ENCODE measurements at places on chromosomes 4 and X.

DNA sequence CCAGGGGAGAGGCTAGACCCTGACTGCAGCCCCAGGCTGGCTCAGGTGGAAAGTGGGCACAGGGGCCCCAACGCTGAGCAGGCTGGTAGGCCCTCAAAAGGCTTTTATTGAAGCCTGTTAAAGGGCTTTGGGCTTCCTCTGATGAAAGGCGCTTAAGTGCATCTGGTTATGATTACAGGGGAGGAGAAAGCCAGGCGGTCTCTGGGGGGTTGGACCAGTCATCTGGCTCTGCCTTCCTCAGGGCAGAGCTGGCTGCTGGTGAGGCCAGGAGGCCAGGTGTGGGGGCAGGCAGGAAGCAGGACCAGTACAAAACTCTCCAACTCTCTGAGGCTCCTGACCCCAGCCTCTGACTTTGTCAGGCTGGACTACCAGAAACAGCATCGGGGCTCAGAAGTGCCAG lies 68.8 kb upstream of the BCOR start:
- peak; percentile 8 for DNase-seq

- no peak for DNase-seq
Observed at GRCh38 chr4:176561368-176561767, 231.4 kb downstream of the VEGFC start.

- no peak for DNase-seq
Observed at GRCh38 chrX:69020316-69020715, 144.9 kb downstream of the PJA1 start.

DNA sequence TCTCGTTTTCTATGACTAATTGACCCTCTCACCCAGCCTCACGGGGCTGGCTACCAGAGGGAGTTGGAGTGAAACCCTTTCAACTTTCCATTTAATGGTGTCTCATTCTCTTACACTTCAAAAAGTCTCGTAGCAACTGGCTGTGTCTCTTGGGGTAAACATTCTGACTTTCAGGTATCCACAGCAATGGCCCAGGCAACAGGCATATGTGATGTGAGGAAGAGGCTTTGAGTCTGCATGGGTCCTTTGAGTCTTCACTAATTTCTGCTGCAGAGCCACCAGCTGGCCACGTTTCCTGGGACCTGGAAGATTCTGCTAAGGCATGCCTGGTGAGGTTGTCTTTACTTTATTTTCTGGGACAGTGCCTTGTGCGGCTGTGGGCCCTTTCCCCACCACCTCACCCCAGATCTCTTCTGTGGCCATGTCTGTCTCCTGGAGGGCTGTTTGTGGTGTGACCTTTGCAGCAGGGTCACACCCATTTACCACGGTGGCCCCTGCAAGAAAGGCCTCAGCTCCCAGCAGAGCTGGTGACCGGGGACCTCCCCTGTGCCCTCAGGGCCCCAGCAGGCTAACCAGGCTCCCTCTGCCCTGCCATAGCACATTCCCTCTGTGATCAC lies 112.5 kb upstream of the FRG1 start:
- no peak for DNase-seq

GRCh38 chr4:140233791-140234696 lies 80.1 kb upstream of the MAML3 start:
- DNase-seq, result no peak

DNA sequence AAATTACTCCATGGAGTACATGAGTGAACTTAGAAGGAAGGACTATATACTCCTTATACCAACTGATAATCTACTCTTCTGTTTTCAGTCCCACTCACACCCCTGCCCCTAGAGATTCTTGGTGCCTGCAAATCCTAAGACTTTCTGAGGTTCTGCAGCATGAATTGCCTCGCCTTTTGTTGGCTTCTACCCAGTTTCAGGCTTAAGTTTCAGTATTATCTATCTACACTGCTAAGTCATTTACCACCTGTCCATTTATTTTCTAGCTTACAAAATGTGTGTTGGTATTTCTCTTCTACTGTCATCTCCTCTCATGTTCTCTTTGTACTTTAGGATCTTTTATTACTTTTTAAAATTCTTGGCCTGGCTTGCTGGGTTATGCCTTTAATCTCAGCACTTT lies 94.4 kb upstream of the AMOT start:
- DNase-seq, result no peak

GRCh38 chr4:139153411-139154133 lies 23.4 kb downstream of the ELF2 start:
- DNase-seq, result no peak

DNA sequence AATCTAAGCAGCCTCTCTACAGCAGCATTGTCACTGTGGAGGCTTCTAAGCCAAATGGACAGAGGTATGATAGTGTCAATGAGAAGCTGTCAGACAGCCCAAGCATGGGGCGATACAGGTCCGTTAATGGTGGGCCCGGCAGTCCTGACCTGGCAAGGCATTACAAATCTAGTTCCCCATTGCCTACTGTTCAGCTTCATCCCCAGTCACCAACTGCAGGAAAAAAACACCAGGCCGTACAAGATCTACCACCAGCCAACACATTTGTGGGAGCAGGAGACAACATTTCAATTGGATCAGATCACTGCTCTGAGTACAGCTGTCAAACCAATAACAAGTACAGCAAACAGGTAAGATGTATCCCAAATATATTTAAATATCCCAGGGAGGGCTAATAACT lies 4.1 kb downstream of the PCDH7 start:
- DNase-seq, result no peak

DNA sequence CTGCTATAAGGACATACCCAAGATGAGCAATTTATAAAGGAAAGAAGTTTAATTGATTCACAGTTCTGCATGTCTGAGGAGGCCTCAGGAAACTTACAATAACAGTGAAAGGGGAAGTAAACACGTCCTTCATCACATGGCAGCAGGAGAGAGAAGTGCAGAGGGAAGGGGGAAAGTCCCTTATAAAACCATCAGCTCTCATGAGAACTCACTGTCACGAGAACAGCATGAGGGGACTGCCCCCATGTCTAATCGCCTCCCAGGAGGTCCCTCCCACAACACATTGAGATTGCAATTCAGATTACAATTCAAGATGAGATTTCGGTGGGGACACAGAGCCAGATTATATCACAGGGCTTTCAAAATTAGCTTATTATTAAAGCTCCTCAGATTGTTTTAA lies 209.5 kb upstream of the PPP3CA start:
- DNase-seq, result no peak

DNA sequence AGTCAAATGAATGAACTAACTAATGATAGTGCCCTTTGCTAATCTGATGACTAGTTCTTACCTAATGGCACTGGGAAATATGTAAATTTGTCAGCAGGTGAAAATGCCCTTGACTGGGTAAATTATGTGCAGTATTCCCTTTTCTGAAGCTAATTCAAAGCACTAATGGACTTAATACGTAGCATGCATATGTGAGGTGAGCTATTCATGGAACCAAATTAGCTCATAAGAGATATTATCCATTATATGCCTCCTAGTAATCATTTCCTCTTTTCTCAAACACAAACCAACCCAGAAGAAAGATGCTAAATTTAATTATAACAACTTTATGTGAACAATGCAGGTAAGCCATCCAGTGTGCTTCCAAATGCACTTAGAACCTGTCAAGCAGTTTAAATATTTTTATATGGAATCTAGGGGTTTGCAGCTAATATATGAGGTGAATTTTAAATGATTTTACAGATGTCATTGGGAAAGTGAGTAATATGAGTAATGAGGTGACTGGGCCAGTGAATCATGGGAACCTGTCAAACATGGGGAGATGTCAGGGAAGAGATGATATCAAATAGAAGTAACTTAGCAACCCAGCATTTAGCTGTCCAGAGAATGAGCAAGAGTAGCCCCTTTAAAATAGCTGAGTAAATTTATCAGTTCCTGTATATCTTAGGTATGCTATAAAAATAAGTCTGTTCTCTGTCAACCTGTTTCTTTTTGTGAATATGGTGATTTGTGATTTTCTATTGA lies 315.0 kb downstream of the AFF2 start:
- no peak for DNase-seq

DNA sequence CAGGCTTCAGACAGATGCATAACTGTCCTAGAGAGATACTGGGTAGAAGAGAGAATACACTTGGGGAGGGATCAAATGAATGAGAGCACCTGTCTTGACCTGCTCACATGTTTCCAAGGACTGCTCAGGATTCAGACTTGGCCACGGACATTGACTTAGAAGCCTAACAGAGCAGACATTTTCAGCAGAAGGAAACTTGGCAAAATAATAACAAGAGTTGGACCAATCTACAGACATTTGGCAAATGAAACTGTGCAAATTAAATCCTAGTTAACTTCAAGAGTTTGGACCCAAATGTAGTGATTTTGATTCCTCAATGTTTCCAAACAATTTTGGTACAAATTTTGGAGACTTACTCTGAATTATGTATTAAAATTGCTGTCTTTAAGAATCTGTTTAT lies 223.9 kb downstream of the CAMK2D start:
- no peak for DNase-seq

DNA sequence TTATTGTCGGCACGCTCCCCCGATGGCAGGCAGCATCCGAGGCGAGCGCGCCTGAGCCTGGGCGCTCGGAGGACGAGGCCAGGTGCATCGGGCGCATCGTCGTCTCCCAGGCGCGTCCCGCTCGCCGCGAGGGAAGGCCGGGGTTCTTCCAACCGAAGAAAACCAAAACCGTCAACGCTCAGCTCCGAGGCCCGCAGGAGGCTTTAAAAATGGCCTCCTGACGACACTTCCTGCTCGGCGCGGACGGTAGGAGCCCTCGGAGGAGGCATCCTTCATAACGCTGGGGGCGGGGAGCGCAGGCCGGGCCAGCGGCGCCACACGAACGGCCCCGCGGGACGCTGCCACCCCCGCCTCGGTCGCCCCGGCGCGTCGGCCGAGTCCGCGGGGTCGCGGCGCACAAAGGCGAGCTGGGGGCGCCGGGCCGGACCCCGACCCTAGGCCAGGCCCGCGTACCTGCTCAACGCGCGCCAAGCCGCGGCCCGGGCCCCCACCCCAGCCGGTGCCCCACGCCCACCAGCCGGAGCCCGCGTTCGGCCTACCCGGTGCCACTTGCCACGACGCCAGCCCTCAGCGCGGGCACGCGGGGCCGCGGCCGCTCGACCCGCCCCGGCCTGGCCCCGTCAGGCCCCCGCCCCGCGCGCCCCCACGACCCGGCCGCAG lies 501 bp downstream of the ZNF518B start:
- DNase-seq, result peak; percentile 9

DNA sequence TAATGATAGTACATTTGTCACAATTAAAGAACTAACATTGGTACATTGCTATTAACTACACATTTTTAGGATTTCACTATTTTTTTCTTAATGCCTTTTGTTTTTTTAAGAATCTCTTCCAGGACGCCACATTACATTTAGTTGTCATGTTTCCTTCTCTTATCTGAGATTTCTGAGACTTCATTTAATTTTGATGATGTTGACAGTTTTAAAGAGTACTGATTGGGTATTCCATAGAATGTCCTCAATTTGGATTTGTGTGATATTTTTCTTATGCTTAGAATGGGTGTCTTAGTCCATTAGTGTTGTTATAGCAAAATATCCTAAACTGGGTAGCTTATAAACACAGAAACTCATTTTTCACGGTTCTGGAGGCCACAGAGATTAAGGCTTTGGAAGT lies 1095.5 kb upstream of the LCORL start:
- no peak for DNase-seq

DNA sequence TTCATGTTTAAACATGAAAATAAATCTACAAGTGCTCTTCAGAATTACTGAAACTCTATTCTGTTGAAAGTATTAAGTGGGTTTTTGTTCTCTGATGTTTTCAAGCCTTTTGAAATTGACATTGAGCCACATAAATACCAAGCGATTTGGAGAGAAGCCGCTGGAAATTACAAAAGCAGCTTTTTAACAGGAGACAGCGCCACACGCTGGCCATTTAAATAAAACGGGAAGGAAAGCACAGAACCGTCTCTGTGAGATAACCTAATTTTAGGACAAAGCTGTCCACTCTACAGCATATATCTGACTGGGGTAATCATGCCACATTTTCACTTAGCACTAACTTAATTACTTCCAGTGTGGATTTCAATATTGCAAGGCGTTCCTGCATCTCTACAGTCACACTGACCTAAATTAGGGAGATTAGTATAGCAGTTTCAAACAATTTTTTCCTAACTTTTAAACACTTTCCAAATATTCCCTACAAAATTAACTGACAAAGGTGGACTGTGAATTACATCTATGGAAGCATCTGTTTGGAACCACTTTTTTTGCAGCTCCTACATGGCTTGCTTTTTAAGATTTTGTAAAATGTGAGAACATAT lies 6.8 kb upstream of the ANOS1 start:
- no peak for DNase-seq

DNA sequence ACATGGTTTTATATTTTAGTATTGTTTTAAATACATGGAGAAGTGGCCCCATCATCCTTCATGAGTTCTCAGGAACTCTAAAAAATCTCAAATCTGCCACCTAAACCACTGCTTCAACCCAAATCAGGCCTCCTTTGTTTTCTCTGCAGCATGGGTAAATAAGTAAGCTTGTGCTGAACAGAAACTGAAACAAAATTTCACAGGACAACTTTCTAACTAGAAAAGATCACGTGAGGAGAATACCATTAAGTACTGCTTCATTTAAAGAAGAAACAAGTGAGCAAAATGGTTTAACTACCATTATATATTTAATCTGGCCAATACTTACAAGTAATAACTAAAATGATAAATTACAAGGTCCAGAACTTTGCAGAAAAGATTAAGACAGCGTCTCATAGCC lies 2.5 kb downstream of the ARAP2 start:
- DNase-seq, result no peak

GRCh38 chr4:127362686-127363085 lies 270.1 kb upstream of the INTU start:
- no peak for DNase-seq

Data from NCI-H187 (cell line).